ENCODE measurements at places on chromosomes 7 and 10. TPM values are rescaled to one million over a fixed set of nuclear protein-coding genes. Genes with fewer than 3 reads are reported as not detected.

DNA sequence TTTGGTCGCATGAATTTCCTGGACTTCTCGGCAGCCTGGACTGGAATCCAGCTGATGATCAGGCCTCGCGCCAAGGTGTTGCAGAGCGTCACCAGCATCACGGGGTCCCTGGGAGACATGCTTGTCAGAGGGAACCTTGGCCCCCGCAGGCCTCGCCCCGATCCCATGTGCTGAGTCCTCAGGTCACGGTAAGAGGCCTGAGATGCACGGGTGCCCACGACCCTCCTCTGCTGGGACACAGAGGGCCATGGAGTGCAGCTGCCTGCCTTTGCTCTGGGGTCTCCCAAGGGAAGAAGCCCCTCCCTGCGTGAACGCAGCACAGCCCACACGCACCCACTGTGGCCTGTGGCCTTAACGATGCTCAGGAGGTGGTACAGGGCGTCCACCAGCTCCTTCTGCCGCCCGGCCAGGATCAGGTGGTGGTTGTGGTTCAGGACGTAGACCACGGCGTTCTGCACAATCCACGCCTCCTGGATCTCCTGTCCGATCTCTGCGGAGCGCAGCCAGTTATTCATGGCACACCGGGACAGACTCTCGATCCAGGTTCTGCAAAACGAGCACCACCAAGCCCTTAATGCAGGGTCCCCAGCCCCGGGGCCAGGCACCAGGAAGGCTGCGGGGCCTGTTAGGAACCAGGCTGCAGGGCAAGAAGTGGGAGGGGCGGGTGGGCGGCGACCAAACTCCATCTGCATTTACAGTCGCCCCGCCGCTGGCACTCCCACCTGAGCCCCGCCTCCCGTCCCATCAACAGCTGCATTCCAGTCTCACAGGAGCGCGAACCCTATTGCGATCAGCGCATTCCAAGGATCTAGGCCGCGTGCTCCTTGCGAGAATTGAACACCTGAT, 29.4 kb downstream of the CFAP46 start:
- no peak for DNase-seq

- DNase-seq: no peak
These were observed 24.1 kb downstream of the CYP17A1 start for GRCh38 chr10:102813017-102813541.

- DNase-seq: peak; percentile 63
These were observed 3.9 kb downstream of the C10orf62 start for GRCh38 chr10:97593421-97593820.

COL17A1 gene
- 0.26 TPM for total RNA-seq

DNA sequence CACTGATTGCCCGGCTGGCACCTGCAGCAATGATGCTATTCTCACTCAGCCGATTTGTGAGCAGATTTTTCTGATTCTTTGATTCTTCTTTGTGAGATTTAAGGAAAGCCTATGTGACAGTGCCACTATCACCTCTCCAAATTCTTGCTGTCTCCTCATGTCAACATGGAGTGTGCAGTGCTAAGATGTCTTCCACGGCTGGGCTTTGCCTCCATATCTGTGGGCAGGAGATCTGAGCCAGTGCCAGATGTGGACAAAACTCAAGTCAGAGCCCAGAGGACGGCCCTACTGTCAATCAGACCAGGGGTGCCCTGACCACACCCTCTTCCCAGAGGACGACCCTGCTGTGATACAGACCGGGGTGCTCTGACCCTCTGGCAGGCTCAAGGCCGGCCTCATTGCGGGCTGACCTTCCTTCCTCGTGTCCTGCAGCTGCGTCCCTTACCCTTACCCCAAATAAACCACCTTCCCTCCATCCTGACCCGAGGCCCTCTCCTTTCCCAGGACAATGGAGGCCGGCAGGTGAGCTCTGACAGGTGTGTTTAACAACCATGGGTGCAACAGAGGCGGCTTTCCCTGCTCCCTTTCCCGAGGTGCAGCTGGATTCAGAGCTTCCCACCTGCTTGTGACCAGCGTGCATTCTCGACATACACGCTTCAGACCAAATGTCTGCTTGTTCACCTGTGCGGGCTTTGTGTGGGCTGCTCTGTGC, 221.4 kb downstream of the ADARB2 start:
- DNase-seq: peak; percentile 23

DNA sequence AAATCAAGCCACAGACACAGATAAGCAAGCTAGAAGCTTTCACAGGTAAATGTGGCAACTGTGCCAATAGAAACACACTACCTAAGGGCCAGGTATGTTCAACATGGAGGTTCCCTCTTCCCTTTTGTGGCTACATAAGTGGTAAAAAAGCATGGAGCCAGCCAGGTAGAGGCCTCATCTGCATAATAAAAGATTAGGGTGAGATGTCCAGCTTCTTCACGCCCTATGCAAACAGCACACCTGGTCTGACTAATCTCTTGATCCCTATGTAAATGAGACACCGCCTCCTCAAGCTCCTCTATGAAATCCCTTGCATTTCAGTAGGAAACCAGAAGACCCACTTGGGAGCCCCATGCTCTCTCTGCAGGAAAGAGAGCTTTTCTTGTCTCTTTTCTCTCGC, 282.2 kb downstream of the NEBL start:
- DNase-seq: no peak

DNA sequence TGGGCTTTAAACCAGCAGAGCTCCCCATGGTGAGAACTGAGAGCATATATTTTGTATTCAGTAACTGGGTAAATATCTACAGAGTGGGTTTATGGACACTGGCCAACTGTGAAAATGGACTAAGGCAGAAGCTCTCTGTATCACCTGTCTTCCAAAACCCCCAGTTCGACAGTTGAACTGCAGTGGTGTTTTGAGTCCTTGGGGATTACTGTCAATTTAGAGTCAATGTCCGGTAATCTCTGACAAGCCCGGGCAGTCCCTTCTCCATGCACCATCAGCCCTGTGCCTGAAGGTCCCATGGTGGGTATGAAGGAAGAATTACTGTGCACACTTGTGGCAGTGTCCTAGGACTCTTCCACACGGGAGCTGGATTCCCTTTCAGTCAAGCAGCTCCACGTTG, 235.0 kb downstream of the CCSER2 start:
- DNase-seq: no peak

GRCh38 chr7:25263337-25263736, 35.1 kb upstream of the NPVF start:
- DNase-seq: no peak

SLC16A12 gene
- total RNA-seq: 6.0 TPM

GRCh38 chr7:84162584-84162983, 32.0 kb downstream of the SEMA3A start:
- no peak for DNase-seq

- no peak for DNase-seq
These were observed 102.3 kb upstream of the MTPN start for GRCh38 chr7:136079478-136079892.

LLCFC1 gene
- not detected for total RNA-seq

FAM25A gene
- total RNA-seq: not detected

GRCh38 chr7:98394377-98394836, 6.5 kb downstream of the BAIAP2L1 start:
- no peak for DNase-seq

DNA sequence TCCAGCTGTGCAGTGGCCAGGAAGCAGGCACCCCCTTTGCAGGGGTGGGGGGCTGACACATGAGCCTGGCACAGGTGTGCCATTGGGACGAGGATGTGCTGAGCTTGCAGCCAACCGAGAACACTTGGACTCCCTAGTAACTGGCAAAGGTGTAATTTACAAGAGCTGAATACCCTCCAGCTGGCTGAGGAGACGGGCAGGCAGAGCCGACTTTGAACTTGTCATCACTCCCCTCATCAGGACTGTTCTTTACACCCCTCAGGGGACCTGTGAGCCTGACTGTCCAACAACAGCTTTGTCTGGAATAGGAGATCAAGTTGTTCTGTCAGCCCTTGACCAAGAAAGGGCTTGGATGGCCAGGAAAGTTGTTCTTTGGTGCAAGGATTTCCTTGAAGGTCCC, 61.2 kb downstream of the CDH23 start:
- no peak for DNase-seq

DNA sequence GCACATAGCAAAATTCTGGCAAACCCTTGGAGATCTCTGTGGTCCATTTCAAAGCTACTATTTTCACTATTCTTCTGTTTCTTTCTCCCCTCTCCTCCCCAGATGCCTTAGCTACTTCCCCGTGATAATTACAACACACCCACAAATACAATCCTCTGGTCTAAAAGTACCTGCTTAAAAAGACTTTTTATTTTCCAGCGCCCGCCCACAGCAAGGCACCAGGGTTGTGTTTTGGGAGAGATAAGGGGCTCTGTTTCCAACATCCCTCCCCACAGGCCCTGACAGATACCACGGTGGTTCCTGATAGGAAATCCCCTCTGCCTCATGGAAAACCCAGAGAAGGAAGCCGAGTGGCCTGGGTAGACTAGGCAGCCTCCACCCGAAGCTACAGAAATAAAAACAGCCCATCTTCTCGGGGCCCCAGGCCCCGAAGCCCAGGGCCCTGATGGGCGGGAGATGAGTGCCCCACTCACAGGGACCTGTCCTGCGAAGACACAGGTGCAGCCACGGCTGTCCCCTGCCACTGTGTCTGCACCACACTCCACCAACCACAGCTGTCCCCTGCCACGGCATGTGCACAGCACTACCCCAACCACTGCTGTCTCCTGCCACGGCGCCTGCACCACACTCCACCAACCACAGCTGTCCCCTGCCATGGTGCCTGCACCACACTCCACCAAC, 19.7 kb downstream of the CALML5 start:
- DNase-seq: no peak

CPA4 gene
- total RNA-seq: 2.0 TPM

GLI3 gene
- 2.0 TPM for total RNA-seq

CDHR3 gene
- total RNA-seq: 0.79 TPM

GRCh38 chr10:9012312-9012711, 957.8 kb downstream of the GATA3 start:
- no peak for DNase-seq

DNA sequence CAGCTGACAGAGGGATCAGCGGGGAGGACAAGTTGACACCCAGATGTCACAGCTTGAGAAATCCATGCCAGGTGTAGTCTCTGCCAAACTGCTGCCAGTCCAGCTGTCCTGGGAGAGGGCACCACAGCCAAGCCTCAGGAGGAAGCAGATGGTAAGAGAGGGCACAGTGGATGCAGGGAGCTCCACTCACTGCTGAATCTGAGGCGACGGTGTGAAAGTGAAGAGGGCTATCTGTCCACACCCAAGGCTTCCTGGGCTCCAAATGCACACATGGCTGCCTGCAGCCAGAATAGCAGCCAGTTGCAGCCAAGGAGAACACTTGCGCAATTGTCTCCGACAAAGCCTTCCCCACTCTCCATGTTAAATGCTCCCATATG, 502.4 kb downstream of the GRID1 start:
- no peak for DNase-seq

DNA sequence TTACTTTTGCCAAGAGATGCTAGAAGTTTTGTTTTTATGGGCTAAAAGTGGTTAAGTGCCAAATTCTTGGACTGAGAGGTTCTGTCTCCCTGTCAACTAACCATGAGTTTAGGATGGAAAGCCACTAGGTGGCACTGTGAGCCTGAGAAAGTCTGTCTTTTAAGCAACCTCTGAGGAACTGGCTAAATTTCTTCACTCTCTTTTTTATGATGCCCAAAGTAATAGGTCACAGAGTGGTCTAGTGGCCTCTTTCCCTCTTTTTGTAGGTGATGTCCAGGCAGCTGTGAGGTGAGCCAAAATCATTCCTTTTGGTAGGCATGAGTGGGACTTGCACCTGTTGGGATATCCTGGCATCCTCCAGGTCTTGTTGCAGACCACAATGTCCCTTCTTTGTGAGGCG, 56.8 kb downstream of the SND1 start:
- peak; percentile 83 for DNase-seq

GRCh38 chr10:114516356-114516755, 112.1 kb upstream of the AFAP1L2 start:
- no peak for DNase-seq

CPA2 gene
- not detected for total RNA-seq

GRCh38 chr7:16841681-16842080, 36.9 kb upstream of the AGR2 start:
- DNase-seq: no peak

DNA sequence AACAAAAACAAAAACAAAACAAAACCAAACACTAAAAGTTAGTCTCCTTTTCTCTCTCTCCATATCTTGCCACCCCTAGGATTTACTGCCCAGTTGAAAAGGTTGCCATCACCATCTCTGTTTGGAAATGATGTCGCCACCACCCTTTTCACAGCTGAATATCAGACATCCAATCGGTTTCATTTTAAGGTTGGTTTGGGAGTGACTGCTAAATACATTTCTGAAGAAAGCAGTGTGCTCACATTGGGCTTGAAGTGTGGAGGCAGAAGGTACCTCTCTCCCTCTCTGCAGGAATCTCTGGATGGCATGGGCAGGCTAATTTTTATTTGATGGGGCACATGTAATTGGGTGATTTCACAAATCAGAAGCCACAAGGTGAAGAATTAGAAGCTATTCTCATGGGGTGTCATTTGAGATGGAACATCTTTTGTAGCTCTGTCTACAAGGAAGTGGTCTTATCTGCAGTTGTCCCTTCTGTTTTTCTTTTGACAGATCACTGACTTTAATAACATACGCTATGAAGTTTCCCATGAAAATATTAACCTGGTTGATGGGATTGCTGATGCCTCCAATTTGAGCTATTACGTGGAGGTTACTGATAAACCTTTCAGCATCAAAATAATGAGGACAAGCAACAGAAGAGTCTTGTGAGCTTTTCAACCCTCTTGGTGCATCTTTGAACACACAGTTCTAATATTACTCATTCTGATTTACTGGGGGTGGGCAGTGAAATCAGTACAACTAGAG, 20.1 kb downstream of the MGAM2 start:
- no peak for DNase-seq

NRCAM gene
- total RNA-seq: 0.63 TPM

DNA sequence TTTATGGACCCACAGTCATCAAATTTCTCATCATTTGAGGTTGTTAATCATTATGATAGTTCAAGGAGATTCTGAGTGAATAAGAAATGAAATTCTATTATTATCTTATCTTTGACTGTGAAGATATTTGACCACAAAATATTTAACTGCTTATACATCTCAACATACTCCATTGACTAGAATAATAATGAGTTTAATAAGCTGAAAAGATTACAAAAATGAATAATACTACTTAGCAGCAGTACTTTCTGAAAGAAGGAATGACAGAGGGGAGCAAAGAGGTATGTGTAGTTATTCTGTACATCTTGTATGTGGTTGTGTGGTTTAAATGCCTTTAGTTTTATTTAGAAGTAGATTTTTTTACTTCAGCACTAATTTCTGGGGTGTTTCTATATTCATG, 214.2 kb downstream of the PRKG1 start:
- DNase-seq: no peak

BPGM gene
- total RNA-seq: 12.5 TPM

DNA sequence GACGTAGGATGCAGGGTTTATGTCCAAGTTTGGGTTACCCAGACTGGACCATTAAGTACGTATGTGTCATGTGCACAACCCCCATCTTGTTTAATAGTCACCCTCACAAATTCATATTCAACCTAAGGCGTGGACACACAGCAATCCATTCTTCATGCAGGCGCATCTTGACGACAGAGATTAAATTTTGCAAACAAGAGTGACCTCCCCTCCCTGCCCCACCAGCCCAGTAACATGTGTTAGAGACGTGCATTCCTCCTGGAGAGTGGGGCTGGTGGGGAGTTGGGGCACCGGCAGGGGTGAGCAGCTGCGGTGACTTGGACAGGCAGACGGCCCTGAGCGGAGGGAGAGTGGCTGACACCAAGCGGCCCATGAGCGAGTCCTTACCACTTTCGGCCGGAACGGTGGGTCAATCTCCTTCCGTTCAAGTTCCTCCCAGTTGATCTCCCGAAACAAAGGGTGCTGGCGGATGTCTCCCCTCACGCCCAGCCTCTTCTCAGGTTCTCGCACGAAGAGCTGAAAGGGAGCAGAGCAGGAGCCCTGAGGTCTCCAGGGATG, 149.6 kb downstream of the PRKCQ start:
- DNase-seq: no peak

- no peak for DNase-seq
These were observed 47.0 kb downstream of the RASGEF1A start for GRCh38 chr10:43219848-43220247.

PNLIPRP2 gene
- not detected for total RNA-seq

Data from right atrium auricular region (tissue), 2 donors.